Breast epithelium (tissue), 4 donors: ENCODE measurements at places on chromosomes 6 and 20.

GRCh38 chr6:156963712-156964700 lies 186.8 kb downstream of the ARID1B start:
- H3K27ac ChIP-seq: peak overlapping the region; percentile 59
- DNase-seq: no peak
- H3K4me3 ChIP-seq: peak overlapping the region; percentile 16
- peaks cover 5% of the 10 kb centered on the region for H3K4me1 ChIP-seq
- no peaks in the 10 kb centered on the region for H3K27me3 ChIP-seq

DNA sequence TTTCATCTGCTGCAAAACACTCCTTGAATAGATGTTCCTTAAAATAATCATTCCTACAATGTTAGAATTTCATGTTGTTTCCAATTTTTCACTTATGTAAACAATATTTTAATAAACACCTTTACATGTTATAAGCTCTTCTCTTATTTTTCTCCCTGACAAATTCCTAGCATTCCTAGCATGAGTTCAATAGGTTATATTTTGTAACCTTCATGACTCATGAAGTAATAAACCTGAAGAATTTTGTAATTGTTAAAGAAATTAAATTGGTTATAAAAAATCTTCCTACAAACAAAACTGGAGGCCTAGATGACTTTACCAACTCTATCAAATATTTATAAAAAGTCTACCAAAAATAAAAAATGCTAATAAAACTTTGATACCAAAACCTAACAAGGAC lies 66.3 kb downstream of the NT5E start:
- H3K4me3 ChIP-seq: no peak overlapping the region
- no peak overlapping the region for H3K27ac ChIP-seq
- DNase-seq: no peak

DNA sequence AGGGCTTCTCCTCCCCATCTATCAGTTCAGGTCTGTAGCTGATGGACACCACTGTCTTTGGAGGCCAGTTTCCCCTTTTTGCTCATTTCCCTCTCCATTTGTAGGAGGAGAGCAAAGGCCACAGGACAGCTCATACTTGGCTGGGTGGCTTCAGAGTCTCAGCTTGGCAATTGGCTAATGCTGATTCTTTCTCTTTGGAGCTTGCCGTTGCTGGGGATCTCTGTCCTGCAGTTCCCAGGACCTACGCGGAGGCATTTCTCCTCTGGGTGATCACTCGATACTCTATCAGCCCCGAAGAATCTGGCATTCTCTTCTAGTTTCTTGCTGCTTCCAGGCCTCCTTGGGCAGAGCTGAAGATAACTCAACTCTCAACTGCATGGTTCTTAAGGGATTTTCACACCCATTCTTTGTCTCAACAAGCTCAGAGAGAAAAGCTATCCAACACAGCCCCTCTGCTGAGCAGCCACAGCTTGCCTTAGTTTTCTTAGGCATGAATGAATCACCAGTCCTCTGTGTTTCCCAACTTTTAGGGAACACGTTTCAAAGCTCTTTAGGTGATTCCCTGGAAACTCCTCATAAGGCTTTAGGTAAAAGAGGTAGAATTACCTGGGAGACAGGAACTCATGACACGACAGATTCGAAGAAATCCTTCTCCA lies 19.2 kb upstream of the SSR1 start:
- no peak overlapping the region for H3K27ac ChIP-seq
- no peak for DNase-seq
- no peaks in the 10 kb centered on the region for H3K27me3 ChIP-seq
- H3K36me3 ChIP-seq: no peaks in the 10 kb centered on the region
- no peaks in the 10 kb centered on the region for H3K4me1 ChIP-seq

GRCh38 chr6:129795261-129795660 lies 65.9 kb downstream of the TMEM244 start:
- no peaks in the 10 kb centered on the region for H3K36me3 ChIP-seq
- no peaks in the 10 kb centered on the region for H3K4me1 ChIP-seq
- H3K27ac ChIP-seq: no peak overlapping the region
- H3K27me3 ChIP-seq: no peaks in the 10 kb centered on the region
- no peak overlapping the region for H3K4me3 ChIP-seq

GRCh38 chr20:13800728-13801134 lies 15.9 kb downstream of the NDUFAF5 start:
- H3K4me3 ChIP-seq: no peak overlapping the region
- H3K27me3 ChIP-seq: no peaks in the 10 kb centered on the region
- H3K27ac ChIP-seq: peak overlapping the region; percentile 77
- peak; percentile 95 for DNase-seq
- H3K36me3 ChIP-seq: peaks cover 3% of the 10 kb centered on the region

DNA sequence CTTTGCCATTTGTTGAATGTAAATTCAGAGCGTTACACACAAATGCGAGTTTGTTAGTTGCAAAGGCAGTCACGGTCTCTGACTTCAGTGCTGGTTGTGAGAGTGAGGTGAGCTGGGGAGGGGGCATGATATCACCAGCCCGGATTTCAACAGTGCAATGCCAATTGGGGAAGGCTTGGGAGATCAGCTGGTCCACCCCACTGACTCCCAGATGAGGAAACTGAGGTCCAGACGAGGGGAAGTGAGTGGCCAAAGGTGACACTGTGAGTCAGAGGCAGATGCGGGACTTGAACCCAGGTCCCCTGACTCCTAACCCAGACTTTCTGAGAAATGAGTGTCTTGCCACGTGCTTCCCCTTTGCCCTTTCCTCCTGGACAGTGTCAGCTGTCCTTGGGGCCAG lies 62.1 kb downstream of the CEBPB start:
- no peaks in the 10 kb centered on the region for H3K4me1 ChIP-seq
- no peaks in the 10 kb centered on the region for H3K36me3 ChIP-seq
- DNase-seq: no peak
- no peak overlapping the region for H3K4me3 ChIP-seq
- H3K27me3 ChIP-seq: no peaks in the 10 kb centered on the region

DNA sequence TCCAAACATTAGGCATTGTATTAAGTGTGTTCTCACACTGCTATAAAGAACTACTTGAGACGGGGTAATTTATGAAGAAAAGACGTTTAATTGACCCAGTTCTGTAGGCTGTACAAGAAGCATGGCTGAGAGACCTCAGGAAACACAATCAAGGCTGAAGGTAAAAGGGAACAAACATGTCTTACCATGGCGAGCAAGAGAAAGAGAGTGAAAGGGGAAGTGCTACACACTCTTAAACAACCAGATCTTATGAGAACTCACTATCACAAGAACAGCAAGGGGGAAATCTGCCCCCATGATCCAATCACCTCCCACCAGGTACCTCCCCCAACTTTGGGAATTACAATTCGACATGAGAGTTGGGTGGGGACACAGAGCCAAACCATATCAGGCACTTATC lies 86.6 kb upstream of the TOP1 start:
- no peak overlapping the region for H3K4me3 ChIP-seq
- H3K27me3 ChIP-seq: no peaks in the 10 kb centered on the region
- no peaks in the 10 kb centered on the region for H3K4me1 ChIP-seq
- H3K27ac ChIP-seq: no peak overlapping the region
- no peaks in the 10 kb centered on the region for H3K36me3 ChIP-seq
- DNase-seq: no peak

DNA sequence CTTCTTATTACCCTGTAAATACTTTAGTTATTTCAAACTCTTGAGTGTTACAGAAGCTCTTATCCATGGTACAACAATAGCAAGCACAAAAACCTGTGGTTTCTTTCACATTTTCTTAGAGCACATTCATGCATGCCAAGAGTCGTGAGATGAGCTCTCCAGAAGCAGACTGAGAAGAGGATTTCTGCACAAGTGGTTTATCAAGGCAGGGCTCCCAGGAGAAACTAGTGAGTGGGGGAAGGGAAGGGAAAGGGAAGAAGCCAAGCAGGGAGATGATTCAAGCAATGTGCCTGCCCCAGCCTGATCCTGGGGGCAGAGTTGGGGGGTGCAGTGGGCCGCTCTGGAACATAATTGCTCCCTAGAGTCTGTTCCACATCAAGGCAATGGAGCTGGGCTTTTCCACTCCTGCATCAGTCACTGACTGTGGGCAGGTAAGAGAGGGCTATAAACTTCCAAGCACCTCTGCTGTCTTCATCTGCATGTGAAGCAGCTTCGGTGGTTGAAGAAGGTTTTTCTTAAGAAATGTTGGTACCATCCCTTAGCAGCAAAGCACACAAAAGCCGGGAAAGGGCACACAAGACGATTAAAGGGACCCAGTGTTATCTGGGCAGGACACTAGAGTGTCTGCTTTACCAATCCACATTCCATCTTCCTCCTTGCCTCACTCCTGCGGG lies 152.1 kb downstream of the PLCB4 start:
- H3K27ac ChIP-seq: no peak overlapping the region
- H3K4me3 ChIP-seq: no peak overlapping the region
- no peaks in the 10 kb centered on the region for H3K4me1 ChIP-seq
- no peaks in the 10 kb centered on the region for H3K36me3 ChIP-seq

DNA sequence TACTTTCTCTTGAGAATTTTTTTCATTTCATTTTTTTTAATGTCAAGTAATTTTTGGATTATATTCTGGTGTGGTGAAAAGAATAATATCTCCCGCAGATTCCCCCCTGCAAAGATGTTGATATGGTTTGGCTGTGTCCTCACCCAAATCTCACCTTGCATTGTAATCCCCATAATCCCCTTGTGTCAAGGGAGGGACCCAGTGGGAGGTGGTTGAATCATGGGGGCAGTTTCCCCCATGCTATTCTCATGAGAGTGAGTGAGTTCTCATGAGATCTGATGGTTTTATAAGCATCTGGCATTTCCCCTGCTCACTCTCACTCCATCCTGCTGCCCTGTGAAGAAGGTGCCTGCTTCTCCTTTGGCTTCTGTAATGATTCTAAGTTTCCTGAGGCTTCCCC lies 58.7 kb upstream of the PMEPA1 start:
- no peak for DNase-seq
- H3K27me3 ChIP-seq: no peaks in the 10 kb centered on the region
- no peaks in the 10 kb centered on the region for H3K36me3 ChIP-seq
- H3K4me1 ChIP-seq: no peaks in the 10 kb centered on the region
- H3K27ac ChIP-seq: no peak overlapping the region

DNA sequence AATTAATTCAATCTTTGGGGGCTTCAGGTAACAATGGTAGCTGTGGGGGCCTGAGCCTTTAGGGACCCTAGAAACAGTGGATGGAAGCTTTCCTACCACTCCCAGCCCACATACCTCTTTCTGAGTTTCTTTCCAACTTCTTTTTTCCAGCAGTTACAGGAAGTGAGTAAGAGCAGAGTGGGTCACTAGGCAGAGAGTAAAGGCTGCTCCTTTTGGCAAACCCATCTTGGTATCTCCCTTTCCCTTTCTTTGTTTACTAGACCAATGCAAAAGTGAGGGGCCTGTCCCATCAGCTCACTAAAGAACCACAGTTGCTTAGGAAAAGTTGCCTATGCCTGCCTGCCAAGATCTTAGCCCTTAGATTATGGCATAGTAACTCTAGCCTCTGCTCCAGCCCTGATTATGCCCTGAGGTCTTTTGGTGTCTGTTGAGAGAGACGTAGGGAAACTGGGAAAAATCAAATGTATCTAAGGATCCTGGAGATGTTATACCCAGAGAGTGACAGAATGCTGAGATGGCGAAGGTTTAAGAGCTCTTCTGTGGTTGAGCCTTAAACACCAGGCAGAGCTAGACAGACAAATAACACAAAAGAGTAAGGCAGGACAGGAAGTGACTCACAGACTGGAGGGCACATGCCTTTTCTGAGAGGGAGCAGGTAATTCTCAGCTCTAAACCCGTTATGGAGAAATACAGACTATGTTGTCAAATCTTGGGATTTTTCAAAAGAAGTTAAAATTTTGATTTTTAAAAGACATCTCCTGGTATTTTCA lies 31.3 kb downstream of the TRMT6 start:
- DNase-seq: no peak
- H3K4me1 ChIP-seq: no peaks in the 10 kb centered on the region
- no peaks in the 10 kb centered on the region for H3K27me3 ChIP-seq
- H3K4me3 ChIP-seq: no peak overlapping the region
- H3K36me3 ChIP-seq: no peaks in the 10 kb centered on the region

- H3K4me1 ChIP-seq: no peaks in the 10 kb centered on the region
- DNase-seq: peak; percentile 72
- peak overlapping the region; percentile 23 for H3K4me3 ChIP-seq
- no peaks in the 10 kb centered on the region for H3K27me3 ChIP-seq
These were observed 2.6 kb downstream of the TAGAP start for GRCh38 chr6:159042003-159042825.

DNA sequence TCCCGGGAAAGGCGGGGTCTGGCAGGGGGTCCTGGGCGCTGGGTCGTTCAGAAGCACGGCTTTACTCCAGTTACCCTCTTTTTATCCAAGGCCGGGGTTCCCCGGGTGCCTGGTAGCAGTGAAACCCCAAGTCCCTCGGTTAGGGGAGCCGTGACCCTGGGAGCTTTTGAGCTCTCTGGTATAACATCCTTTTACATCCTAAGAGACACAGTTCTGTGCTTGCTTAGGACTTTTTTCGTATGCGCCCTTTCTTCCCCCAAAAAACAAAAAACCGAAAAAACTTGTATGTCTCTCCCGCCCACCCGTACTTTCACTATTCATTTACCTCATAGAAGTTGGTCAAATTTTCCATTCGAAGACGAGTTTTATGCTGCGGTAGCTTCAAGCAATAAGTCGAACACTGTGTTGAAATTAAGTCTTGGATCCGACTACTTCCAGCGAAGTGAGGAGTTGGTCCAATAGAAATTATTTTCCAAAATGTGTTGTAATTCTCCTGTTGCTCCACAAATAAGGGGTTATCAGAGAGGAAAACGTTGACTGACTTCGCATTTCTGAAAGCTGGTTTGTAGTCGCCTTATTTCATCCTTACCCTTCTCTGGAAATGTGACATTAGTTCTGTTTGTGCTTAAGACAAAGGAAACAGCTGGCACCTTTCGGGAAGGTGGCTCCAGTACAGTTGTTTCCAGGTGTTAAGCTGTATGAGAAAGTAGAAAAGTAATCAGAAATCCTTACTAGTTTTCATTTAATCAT lies 816 bp upstream of the MAN1A1 start:
- peak overlapping the region; percentile 97 for H3K27ac ChIP-seq
- no peak for DNase-seq
- H3K27me3 ChIP-seq: no peaks in the 10 kb centered on the region
- peak overlapping the region; percentile 84 for H3K4me3 ChIP-seq
- H3K4me1 ChIP-seq: no peaks in the 10 kb centered on the region
- H3K36me3 ChIP-seq: no peaks in the 10 kb centered on the region

- no peak overlapping the region for H3K4me3 ChIP-seq
- no peaks in the 10 kb centered on the region for H3K4me1 ChIP-seq
- H3K27ac ChIP-seq: no peak overlapping the region
- no peak for DNase-seq
These were observed 26.4 kb upstream of the ADGRG6 start for GRCh38 chr6:142275236-142276006.

GRCh38 chr20:40265825-40266533 lies 423.1 kb downstream of the MAFB start:
- DNase-seq: no peak
- H3K36me3 ChIP-seq: no peaks in the 10 kb centered on the region
- no peak overlapping the region for H3K27ac ChIP-seq
- no peak overlapping the region for H3K4me3 ChIP-seq
